ENCODE measurements at places on chromosomes 12 and 14.

GRCh38 chr12:29572464-29572863 is 75.0 kb upstream of the OVCH1 start:
- DNase-seq = no peak

GRCh38 chr12:95815632-95816212 is 25.2 kb upstream of the NTN4 start:
- no peak for DNase-seq

DNA sequence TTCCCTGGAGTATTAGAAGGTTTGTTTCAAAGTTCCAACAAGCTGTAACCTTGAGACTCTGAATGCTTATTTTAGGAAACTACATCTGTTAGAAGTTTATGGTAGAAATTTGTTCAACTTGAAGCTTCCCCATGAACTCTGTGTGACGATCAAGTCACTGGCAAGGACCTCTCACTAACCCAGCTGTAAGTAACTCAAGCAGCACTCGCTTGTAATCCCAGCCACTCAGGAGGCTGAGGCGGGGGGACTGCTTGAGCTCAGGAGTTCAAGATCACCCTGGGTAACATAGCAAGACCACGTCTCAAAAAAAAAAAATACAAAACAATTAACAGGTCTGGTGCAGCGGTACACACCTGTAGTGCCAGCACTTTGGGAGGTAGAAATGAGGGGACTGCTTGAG is 25.6 kb downstream of the TESC start:
- no peak for DNase-seq

DNA sequence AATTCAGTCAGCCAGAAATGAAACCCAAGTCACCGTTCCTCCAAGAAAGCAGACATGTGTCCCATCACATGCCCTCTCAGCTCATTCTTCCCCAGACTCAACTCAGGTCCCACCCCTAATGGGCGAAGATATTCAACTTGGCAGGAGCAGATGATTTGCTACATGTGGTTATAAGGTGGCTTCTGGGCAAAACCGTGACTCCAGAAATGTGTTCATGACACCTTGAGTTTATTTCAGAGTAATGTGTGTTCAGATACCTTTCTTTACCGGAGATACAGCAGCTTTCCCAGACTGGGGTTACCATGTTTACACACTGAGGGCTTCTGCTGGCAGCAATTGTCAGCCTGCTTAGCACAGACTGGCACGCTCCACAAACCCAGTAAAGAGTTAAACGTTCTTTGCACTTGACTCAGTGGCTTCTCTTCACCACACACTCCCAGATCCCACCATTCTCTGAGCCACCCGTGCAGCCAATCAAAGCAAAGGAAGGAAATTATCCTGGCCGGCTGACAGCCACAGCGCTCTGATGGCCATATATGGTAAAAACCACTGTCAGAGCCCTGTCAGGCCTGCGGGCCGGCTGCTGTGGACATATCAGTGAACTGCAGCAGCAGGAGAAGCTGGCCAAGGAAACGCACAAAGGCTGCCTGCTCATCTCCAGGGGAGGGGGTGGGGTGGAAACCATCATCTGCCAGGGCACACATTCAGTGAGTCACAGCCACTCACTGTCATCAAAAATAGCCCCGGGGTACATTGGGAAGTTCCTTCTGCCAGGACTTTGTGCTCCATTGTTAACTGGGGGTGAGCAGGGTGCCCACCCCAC is 39.9 kb downstream of the CORO1C start:
- peak; percentile 87 for DNase-seq

DNA sequence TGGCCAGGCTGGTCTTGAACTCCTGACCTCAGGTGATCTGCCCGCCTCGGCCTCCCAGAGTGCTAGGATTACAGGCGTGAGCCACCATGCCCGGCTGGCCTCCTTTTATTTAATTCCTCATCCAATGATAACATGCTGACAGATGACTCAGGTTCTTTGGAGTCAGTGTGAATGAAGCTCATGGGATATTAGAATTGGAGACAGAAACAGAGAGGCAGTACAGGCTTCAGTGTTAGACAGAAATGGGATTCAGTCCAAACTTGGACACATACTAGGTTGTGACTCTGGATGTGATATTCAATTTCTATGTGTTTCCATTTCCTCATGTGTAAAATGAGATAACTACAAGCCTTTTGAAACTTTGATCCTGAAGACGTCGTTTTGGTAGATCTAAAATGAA is 47.3 kb downstream of the PDE3A start:
- DNase-seq = no peak

DNA sequence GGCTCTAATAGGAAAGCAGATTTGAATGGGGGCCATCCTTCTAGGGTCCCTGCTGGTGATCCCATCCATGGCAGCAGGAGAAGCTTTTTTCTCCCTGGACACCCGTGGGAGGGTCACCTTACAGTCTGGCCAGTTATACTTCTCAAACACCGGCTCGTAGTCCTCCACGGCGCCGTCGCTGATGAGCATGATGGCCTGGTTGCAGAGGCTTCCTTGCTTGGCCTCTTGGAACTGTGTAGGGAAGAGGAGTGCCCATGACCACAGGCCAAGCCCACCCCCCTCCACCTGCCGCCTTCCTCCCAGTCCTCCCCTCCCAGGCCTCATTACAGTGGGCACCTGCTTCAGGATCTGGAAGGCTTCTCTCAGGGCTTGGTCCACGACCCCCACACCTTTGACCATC is 33.8 kb downstream of the CACNA2D4 start:
- DNase-seq = peak; percentile 1

- no peak for DNase-seq
Observed at GRCh38 chr12:41768456-41768855, 376.2 kb downstream of the GXYLT1 start.
